ENCODE measurements at places on chromosomes 13 and 19.

DNA sequence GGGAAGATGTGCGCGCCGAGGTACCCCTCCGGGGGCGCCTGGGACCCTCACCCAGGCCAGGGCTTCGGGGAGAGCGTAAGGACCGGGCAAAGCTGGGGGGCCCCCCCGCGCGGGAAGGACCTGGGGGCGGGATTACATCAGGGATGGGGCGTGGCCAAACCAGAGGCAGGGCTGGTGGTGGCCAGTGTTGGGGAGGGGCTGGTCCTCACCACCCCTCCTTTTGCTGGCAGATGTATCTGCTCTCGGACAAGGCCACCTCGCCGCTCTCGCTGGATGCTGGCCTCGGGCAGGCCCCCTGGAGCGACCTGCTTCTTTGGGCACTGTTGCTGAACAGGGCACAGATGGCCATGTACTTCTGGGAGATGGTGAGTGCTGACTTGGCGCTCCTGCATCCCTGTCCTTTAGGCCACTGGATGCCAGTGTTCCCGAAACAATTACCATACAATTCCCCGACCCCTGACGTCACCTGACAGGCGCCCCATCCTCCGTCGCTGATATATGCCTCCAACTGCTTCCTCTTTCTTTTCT, 25.3 kb downstream of the TRPM4 start:
- DNase-seq = no peak

GRCh38 chr13:62931853-62932252, 1516.2 kb upstream of the PCDH20 start:
- no peak for DNase-seq

DNA sequence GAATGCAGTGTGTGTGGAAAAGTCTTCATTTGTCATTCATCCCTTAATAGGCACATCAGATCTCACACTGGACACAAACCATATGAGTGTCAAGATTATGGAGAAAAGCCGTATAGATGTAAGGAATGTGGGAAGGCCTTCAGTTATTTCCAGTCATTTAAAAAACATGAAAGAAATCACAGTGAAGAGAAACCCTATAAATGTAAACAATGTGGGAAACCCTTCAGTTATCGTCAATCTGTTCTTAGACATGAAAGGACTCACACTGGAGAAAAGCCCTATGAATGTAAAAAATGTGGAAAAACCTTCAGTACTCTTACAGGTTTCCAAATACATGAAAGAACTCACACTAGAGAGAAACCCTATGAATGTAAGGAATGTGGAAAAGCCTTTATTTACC, 45.3 kb downstream of the ZNF136 start:
- DNase-seq = no peak

GRCh38 chr13:33776239-33776881, 41.6 kb upstream of the RFC3 start:
- no peak for DNase-seq

DNA sequence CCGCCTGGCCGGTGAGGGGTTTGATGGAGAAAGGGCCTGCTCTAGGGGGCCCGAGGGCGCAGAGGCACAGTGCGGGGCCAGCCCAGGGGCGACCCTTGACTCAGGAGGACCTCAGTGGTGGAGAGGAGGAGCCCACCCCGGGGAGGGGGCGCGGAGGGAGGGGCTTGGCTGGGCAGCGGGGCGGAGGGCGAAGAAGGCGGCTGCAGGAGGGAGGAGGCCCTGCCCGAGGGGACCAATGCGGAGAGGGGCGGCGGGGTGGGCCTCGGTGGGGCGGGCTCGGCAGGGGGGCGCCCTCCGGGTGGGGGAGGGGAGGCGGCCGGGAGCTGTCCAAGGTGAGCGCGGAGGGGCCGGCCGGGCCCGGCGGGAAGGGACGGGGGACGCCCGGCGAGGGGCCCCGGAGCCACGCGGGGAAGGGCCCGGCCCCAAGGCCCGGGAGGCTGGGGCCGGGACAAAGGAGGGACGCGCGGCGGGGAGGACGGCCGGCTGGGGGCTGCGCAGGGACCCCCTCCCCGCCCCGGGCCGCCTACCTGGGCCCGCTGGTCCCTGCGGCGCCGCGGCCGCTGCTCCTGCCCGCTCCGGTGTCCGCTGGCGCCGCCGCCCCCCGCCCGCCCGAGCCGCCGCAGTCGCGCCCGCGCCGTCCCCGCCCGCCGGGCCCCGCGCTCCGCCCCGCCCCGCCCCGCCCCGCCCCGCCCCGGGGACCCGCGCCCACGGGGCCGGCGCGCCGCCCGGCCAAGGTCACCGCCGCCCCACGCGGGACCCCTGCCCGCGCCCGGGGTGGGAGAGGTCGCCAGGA, at the start of gene DIRAS1:
DIRAS1 (minus strand) TSS at position 596 of the 793 bp plus-strand sequence. CDS start 3,566 bp downstream, outside the sequence.
- DNase-seq = no peak

DNA sequence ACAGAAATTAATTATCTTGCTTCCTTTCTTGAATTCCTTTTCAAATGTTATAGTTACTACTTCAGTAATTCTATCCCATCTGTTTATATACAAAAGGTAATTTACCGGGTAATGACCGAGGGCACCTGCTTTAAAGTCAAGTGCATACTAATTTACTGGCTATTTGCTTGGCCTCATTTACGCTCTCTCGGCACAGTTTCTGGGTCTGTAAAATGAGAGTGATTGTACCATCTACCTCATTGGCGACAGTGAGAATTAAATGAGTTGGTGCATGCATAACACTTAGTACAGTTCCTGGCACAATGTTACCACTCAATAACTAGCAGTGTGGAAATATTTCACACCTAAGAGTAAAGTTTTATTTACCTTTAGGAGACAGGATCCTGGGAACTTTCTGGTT, 111.6 kb downstream of the GGACT start:
- DNase-seq = no peak

- no peak for DNase-seq
Observed at GRCh38 chr19:3949997-3950859, 17.4 kb downstream of the NMRK2 start.

GRCh38 chr13:112532837-112533745, 54.9 kb downstream of the TUBGCP3 start:
- no peak for DNase-seq

DNA sequence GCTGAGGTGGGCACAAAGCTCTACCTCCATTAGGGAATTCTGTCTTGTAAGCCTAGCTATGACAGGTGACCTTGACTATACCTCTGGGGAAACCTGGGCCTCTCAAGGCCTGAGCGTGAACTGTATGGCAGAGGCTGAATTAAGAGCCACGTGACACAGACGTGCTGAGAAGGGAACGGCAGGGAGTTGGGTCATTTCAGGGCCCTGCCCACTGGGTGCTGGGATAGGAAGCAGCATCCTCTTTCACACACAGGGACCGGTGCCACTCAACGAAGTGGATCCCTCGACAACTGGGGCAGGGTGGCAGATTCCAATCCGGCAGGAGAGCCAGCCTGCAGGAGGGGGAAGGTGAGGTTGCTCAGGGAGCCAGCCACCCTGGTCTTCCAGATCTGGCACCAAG, 9.2 kb downstream of the ASF1B start:
- DNase-seq = no peak

GRCh38 chr19:7287722-7288121, 6.5 kb downstream of the INSR start:
- no peak for DNase-seq

GRCh38 chr13:50713523-50714248, 129.8 kb downstream of the DLEU7 start:
- DNase-seq = no peak

DNA sequence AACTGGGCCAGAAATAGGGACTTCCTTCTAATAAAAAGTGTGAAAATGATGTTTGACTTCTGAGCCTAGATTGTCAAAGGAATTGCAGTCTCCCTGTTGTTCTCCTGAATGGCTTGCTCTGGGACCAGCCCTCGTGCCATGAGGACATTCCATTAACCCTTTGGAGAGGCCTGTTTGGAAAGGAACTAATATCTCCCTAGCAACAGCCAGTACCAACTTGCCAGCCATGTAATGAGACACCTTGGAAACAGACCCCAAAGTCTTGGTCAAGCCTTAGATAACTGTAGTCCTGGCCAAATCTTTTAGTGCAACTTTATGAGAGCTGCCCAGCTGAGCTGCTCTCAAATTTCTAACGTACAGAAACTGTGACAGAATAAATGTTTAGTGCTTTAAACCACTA, 8.2 kb upstream of the SIAH3 start:
- DNase-seq = no peak

- no peak for DNase-seq
Observed at GRCh38 chr13:49625392-49626079, 2.8 kb upstream of the ARL11 start.

DNA sequence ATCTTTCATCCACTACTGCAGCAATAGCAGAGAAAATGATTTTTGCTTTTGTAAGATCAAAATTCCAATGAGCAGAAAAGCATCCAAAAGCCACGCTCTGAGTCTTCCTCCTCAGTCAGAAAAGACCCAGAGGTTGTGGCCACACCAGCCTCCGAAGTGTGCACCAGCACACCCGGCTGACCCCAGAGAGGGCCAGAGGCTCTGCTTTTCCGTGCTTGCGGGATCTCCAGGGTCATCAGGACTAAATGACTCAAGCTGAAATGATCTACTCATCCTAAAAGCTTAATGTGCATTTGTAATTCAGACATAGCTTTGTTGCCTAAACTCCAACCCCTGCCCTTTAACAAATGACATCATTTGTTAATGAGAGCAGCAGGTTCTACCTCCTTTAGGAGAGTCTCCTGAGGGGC, 16.5 kb downstream of the RXFP2 start:
- no peak for DNase-seq

GRCh38 chr19:8487137-8487851, 15.1 kb downstream of the PRAM1 start:
- no peak for DNase-seq
